ENCODE measurements at places on chromosomes 6 and 20.

DNA sequence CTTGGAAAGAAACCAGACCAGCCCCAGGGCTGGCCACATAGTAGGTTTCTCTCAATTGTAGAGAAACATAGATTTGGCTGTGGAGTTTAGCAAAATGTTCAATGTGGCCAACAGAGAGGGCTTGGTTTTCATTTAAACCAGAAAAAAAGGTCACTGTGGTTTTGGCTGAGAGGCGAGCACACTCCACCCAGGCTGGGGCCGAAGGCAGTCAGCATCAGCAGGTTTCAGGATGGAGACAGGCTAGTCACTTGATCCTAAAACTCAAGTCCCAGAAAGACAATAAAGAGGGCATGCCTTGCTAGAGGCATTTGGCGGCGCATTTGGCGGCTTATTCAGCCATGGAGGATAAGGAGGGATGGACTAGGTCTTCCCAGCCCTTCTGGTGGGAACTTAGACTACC, 73.1 kb downstream of the PRND start:
- DNase-seq, result no peak

GRCh38 chr20:56504373-56505005, 20.1 kb upstream of the FAM209A start:
- DNase-seq, result no peak

- peak; percentile 22 for DNase-seq
Observed at GRCh38 chr20:46307139-46307998, 929 bp downstream of the CDH22 start.

DNA sequence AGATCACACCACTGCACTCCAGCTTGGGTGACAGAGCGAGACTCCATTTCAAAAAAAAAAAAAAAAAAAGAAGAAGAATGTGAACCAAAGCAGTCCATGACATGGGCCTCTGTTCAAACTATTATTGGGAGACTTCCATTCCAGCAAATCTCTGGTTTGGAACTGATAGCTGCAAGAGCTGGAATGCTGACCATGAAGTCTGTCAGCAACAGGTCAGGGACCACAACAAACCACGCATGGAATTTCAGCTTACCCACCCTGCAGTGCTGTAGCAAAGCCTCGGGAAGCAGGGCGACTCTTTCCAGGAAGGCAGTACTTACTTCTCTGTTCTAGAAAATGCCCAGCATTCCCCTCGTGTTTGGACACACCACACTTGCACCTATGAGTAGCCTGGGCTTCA, 34.1 kb upstream of the TBC1D7 start:
- DNase-seq, result no peak

DNA sequence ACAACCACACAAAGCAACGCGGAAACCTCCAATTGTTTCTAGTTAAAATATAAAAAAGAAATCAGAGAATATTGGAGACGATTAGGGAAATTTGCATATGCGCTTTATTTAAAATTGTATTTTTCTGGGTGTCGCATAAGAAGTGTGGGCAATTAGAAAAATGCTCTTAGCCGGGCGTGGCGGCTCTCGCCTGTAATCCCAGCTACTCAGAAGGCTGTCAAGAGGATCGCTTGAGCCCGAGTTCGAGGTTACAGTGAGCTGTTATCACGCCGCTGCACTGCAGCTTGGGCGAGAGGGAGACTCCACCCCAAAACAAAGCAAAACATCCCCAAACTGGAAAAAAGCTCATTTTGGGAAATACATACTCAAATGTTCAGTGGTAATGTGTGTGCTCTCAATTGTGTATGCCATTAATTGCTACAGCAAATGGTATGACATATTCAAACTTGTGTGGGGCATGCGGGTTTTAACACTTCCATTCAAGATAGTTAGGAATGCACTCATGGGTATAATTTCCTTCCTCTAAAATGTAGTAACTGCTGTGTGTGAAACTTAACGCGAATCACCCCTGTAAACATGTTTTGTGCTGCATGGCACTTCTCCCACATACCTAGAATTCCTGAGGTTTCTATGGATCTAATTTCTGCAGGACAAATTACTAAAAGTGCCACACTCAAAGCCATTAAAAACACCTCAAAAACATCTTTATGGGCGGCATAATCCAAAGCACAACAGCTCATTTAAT, 54.7 kb upstream of the HFE start:
- DNase-seq, result no peak

GRCh38 chr20:46051556-46052308, 22.7 kb downstream of the SLC12A5 start:
- peak; percentile 10 for DNase-seq

DNA sequence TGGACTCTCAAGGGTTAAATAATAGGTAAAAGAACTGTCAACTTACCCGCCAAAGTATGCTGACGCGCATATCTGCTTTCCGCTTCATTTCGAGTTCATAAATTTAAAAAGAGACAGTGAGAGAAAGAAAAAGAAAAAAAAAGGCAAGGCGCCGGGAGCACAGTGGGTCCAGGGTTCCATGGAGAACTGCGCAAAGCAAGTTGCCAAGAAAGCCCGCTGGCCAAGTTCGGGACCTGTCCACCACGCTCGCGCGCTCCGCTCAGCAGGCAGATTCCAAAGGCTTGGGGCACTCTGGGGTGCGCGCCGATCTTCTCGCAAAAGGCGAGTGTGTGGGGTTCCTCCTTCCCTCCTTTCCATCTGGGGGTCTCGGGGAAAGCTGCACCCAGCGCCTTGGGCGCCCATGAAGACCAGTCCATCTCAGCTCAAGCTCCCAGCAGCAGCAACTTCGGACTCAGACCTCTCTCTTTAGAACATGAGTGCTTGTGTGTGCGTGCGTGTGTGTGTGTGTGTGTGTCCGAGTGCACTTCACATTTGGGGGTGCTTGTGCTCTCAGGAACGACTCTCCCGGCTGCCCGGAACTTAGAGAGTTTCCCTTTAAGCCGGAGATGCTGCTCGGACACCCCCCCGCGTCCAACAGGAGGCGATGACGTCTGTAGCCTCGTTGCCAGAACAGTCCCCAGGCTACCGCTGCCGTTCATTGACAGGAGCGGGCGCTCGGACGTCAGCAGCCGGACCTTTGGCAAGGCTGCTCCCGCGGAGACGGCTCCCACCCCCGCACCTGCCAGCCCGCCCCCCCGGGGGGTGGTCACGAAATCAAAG, 180.0 kb downstream of the TBXT start:
- DNase-seq, result no peak

DNA sequence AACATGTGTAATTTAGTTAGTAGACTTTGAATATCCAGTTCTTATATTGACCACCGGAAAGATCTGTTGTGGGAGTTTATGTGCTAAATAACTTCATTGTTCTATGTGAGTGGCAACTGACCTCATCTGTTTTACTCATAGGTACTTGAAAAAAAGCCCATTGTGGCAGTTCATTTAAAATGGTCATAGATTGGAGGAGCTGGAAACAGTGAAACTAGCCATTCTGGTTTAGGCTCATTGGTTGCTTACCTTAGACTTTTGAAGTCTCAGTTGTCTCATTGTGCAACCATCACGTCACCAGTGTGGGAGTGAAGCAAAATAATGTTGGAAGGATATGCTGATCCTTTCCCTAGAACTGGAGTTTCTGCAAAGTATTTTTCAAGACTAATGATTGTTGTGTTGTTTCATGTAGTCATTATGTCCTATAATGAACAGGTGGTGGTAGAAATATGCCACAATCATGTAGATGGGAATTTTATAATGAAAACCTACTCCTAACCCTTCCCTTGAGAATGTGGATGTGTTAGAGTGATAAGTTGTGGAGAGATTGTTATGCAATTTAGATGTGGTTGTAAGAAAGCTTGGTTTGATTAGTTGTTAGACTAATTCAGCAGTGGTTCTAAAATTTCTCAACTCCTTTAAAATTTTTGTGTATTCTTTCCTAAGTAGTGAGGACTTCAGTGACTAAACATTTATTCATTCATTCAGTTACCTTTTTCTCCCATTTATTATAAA, 18.3 kb downstream of the DSP start:
- DNase-seq, result peak; percentile 72

DNA sequence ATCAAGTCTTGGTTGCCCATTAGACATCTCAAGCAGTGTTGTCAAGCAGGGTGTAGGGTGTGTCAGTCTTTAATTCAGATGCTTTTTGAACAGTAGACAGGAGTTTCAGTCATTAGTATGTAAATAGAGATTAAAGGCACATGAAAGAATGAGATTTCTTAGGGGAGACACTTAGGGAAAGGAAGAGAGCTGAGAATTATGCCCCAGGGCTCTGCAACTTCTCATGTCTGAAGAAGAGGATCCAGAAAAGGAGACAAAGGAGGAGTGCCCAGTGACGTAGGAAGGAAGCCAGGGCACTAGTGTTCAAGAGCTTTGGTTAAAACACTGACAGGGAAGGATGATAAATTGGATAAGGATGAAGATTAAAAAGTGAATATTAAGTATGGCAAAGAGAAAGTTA, 569.7 kb downstream of the NKAIN2 start:
- no peak for DNase-seq

- DNase-seq, result no peak
Observed at GRCh38 chr20:48747840-48748414, 79.9 kb downstream of the PREX1 start.

DNA sequence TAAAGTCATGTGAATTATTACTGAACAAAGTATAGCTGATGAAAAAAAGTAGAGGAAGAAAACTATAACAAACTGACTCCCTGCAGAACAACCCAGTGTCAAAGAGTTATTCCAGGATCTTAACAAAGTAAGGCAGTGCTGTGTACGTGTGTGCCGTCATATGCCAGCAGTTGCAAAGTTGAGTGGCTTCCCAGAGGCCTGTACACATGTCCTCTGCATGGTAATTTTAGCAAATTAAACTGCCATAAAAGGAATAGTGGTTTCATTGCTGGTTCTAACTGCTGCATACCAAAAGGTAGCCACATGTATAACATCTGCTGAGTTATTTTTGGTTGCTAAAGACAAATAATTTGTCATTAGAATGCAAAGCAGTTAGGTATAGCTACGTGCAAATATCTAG, 44.8 kb downstream of the RIPOR2 start:
- no peak for DNase-seq

DNA sequence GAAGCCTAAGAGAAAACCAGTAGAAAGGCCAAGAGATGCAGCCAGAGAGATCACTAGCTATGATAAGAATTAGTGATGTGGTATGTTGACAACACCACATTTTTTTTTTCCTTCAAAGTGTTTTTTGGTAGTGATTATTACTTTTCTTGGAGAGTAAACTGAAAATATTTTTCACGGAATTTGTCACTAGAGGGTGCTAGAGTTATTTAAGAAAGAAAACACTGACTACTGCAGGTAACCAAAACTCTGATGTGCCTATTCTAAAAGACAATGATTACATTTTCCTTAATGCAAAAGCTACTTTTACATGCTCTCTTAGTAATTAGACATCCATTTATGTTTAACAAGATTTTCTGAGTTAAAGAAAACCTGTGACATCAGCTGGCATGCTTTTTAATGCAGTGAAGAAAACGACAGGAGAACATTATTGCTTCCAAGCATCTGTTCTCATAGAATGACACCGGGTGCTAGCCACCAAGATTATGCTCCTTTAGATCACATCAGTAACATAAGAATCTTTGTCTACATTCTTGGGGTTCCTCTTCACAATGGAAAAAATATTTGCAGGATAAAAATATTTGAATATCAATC, 28.8 kb downstream of the RWDD2A start:
- peak; percentile 15 for DNase-seq

- DNase-seq, result no peak
Observed at GRCh38 chr20:40502576-40502975, 186.5 kb downstream of the MAFB start.

All from NCI-H2029 treated with DMSO at 0.1 percent for 48 hours (cell line).